ENCODE measurements at places on chromosomes 1 and 21.

- no peak for DNase-seq
These were observed 87.0 kb downstream of the NCAM2 start for GRCh38 chr21:21085206-21085605.

DNA sequence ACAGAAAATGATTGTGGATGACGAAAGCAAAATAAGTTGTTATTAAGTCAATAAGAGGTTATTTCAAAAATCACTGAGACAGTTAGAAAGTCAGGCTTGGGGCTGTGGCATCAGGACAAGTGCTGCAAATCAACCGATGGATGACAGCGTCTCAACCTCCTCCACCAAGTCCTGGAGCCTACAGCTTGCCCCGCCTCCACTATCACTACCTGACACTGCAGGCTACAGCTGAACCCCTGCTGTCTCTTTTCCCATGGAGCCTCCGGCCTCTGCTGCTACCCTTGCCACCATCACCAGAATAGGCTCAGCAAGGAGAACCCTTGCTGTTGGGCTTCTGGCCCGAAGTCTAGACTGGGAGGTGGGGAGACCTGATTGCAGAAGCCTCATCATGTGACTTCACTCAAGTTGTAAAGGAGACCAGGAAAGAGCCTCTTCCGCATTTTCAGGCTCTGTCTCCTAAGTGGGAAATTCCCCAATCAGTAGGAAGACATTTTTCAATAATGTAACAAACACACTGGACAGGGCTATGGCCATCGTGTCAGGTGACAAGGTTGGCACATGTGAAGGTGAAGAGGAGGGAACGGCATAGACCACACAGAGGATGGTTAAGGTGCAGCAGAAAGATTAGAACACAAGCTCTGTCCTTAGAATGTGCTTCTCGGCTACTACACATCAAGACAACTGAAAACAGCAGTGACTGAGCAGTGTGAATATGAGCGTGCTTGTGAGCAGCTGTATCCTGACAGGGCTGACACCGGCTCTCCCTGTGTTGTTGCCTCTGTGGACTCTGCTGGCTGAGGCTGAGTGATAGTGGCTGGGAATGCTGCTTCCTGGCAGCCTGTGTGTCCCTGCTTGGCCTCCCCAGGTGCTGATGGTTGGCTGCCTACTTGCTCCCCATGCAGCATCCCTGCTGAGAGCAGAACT lies 660.7 kb downstream of the PTPRU start:
- DNase-seq = no peak

GRCh38 chr1:99669376-99669775 lies 23.5 kb downstream of the PALMD start:
- no peak for DNase-seq

DNA sequence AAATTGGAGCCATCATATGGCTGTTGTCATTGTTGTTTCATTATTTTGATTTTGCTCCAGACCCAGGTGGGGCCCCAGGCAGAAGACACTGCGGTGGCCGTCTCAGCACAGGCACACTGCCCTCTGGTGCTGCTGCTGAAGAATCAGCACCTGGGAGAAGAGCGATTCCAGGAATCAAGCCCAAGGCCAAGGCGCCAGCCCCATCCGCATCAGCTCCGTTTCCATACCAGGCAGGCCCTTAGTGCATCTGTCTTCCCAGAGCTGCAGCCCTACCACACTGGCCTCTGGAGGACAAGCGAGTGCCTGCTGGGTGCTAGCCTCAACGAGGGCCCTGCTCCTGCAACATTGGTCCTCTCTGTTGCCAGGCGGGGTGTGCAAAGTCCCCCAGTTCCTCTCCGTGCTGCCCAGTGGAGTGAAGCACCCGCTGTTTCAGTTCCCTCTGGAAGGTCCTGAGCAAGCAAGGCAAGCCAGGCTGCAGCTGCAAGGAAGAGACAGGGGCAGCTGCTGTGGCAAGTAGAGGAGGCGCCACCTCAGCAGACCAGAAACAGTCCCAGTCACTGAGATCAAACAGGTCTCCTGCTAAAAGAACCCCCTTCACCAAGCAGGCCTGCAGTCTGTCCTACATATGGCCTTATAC lies 5.2 kb downstream of the GRIK3 start:
- no peak for DNase-seq

GRCh38 chr1:10114746-10115145 lies 82.0 kb downstream of the UBE4B start:
- no peak for DNase-seq

- DNase-seq = no peak
These were observed 27.5 kb upstream of the PRKACB start for GRCh38 chr1:84116558-84116957.

Data from activated CD4-positive, alpha-beta T cell treated with anti-CD3 and anti-CD28 coated beads, Interleukin-2, amount 50 U/mL, for 1 hour (primary cell).